ENCODE measurements at places on chromosomes 11 and 22.

- no peak for DNase-seq
Measured at GRCh38 chr11:67250059-67251043, 15.9 kb upstream of the GRK2 start.

DNA sequence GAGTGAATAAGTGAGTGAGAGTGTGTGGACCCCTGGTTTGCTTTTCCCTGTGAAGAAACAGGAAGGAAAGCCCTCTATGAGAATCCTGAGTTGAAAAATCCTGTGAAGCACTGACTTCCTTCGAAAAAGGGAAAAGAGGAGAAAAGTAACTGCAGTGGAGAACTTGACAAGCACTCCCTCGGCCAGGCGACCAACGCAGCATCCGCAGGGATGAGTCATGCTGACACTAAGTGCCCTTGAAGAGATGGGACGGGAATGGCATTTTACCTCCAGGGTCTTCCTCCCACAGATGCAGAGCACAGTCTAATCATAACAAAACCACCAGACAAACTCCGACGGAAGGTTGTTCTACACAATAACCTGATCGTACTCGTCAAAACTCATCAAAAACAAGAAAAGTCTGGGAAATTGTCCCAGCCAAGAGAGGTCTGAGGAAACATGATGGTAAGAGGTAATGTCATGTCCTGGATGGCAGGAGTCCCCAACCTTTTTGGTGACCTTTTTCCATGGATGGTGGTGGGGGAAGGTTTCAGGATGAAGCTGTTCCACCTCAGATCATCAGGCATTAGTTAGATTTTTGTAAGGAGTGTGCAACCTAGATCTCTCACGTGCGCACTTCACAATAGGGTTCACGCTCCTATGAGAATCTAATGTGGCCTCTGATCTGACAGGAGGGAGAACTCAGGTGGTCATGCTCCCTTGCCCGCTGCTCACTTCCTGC, 132.2 kb upstream of the B3GAT1 start:
- DNase-seq: no peak

DNA sequence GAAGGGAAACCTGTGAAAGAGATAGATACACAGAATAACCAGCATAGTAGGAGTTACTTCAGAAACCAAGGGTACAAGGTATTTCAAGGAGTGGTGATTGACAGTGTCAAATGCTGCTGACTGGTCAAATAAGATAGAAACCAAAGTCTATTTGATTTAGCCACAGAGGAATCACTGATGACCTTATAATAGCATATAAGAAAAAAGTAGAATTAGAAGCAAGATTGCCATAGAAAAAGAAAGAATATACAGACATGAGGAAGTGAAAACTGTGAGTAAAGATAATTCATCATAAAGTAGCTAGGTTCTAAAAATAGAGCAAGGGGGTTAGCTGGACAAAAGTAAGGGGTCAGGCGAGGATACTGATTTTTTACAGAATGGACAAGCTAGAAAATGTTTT, 14.2 kb downstream of the ZBTB44 start:
- no peak for DNase-seq

DNA sequence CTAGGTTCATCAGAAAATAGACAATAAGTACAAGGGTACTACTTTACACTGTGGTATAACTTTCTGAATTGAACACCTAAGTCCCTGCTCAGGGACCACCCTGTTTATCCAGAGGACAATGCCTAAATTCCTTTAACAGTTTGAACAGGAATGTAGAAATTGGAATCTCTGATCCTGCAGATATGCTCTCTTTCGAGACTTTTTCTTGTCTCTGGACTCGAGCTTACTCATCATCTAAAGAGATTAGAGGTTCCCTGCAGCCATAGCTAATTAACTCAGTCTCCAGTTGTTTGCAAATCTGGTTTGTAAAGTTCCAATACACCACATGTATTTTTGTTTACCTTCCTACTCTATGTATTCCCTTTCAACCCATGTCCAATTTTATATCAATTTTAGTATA, 1.0 kb downstream of the HOATZ start:
- DNase-seq: no peak

GRCh38 chr22:22076932-22077703, 94.5 kb upstream of the TOP3B start:
- DNase-seq: no peak

DNA sequence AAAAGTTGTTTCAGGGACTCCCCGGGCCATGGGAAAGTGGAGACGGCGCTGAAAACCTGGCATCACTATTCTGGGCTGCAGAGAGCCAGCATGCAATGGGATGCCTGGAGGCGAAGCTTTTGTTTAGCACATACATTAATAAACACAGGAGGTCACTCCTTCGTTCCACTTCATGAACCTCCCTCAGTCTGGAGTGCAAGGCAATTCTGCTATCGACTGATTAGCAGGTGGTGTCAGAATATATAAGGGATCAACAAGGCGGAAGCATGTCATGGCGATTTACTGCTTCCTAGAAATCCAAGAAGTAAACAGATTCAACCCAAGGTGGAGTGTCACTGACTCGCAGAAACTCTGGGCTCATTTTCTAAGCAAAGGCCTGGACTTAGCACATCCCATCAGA, 45.4 kb upstream of the MN1 start:
- DNase-seq: no peak

GRCh38 chr11:112655371-112655770, 305.8 kb upstream of the NCAM1 start:
- DNase-seq: no peak

DNA sequence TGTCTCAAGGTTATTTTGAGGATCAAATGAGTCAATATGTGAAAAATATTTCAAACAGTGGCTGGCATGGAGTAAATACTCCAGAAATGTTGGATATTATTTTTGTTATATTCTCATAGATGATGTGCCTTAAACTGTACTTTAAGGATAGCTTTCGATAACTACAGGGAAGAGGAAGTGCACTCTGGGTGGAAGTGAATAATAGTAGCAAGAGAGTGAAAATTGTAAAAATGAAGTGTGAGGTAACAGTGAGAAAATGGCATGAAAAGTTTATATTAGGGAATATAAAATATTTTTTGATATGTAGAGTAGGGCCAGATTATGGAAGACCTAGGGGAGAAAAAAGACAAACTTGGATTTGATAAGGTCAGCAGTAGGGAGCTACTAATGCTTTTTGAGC, 258.9 kb downstream of the TMEM135 start:
- no peak for DNase-seq

DNA sequence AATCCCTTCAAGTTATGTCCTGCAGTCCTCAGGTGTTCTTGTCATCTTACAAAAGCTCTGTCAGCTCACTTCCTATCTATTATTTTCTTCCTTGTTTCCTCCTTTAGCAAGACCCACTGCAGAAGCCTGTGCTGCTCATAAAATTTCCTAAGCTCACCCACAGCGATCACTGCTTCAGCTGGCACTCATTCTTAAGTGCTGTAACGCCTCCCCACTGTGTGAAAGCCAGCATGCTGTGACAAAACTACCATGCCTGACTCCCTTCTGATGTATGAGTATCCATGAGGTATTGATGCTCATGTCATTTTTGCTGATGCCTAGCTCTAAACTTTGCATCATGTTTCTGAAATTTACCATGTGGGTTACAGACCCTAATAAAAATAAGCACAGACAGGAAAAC, 41.5 kb upstream of the CNTN5 start:
- no peak for DNase-seq

- no peak for DNase-seq
Measured at GRCh38 chr22:19707347-19708290, 6.7 kb upstream of the SEPTIN5 start.

- no peak for DNase-seq
Measured at GRCh38 chr11:43573873-43574272, 106.7 kb upstream of the HSD17B12 start.

DNA sequence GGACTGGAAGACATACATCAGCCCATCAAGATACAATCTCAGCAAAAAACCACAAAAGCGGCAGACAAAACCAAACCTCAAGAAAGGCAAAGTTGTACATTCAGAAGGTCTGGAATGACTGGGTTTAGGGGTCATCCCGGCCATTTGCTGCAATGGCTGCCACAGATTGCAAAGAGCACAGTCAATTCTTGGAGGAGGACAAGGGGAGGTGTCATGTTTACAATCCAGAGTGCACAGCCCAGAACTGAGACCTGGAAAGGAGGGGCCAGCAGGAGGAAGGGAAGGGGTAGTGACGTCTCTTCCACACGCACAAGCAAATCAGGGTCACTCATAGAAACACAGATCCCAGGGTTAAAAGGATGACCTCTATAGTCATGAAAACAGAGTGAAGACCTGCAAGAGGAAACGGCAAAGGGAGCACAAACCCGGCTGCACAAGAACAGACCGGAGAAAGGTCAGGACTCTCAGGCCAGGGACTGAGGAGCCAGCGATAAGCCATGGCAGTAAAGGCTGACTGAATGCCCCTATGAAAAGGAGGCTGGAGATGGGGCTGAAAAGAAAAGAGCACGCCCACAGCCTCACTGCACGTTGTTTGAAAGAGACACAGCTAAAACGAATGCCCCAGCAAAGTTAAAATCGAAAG, 18.2 kb upstream of the MUC5AC start:
- DNase-seq: no peak

- DNase-seq: no peak
Measured at GRCh38 chr11:44568658-44569473, 3.4 kb downstream of the CD82 start.

- peak; percentile 31 for DNase-seq
Measured at GRCh38 chr11:23509023-23509422, 648.7 kb upstream of the CCDC179 start.

DNA sequence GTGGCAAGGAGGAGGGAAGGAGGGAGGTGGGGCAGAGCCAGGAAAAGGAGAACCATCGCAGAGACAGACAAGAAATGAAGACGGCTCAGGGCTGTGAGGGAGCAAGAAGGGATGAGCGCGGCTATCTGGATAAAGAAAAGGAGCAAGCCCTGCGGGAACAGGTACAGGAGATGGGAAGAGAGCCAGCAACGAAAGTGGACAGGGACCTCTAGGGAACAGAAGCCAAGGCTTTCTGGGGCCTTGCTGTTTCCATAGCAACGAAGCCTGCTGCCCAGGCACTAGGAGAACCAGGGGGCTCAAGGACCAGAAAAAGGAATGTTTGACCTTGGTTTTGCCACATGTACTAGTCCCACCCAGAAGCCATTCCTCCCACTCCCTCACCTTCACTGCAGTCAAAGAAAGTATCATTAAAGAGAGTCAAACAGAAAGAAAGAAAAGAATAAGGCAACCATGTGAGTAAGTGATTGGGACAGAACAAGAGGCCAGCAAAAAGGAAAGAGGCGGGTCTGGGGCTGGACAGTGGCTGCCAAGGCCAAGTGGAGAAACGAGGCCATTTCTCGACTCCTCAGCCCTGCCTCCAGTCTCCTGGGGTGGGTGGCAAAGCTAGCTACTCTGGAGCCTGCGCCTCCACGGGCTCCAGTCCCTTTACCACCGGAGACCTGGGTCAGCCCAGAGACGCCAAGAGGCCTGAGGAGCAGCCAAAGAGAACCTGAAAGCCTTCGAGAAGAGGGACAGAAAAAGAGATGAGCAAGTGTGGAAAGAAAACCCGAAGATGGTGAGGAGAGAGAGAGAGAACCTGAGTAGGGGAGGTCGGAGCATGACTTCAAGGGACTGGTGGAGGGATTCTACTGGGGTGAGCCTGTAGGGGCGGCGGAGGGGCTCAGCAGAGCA, 35.1 kb downstream of the NRXN2 start:
- DNase-seq: no peak

DNA sequence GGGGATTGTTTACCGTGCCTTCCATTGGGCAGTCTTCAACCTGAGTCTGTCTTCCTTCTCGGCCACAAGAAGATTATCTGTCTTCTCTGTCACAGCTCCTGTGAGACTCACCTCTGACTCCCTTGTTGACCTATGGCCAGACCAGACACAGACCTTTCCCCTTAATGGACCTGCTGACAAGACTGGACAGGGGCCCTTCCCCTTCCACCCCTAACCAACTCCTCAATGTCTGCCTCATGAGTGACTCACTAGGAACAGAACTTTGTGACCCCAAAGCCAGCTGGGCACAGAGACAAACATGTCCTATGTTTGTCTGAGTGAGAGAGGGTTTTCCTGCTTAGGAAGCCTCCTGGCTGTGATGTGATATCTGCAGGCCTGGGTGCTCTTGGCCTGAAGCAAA, 405.0 kb downstream of the BRD1 start:
- no peak for DNase-seq

DNA sequence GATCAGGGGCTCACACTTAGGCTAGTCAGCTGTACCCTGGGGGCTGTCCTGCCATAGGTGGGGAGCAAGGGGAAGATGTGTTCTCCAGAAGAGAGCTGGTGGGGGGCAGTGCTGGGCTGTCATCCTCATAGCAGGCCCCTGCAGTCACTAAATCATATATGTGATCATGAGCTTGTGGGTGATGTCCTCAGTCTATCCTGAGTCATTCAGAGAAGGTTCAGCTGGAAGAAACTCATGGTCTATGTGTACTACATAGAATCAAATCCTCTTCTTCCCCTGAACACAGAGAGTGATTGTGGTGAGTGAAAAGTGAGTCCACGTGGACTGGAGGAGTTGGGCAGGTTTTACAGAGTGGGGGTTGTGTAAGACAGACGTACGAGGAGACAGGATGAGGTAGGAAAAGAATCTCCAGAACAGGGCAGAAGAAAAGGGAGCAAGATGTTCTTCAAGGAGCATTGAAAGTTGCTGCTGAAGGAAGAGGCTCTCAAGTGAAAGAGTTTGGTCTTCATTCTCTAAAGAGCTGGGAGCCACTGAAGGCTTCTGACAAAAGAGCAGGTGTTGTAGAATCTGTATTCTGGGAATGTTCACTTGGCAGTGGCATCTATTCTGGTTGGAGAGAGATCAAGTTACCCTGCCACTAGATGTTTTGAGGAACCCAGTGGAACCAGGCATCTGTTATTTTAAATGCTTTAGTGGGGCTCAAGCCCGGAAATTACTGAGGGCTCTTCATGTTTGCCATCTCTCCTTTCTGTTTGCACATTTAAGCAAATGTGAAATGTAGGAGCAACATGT, 68.9 kb downstream of the C22orf31 start:
- no peak for DNase-seq
